ENCODE measurements at places on chromosomes 16 and 17.

GRCh38 chr16:85810742-85811115 is 11.2 kb downstream of the COX4I1 start:
- no peak for DNase-seq

DNA sequence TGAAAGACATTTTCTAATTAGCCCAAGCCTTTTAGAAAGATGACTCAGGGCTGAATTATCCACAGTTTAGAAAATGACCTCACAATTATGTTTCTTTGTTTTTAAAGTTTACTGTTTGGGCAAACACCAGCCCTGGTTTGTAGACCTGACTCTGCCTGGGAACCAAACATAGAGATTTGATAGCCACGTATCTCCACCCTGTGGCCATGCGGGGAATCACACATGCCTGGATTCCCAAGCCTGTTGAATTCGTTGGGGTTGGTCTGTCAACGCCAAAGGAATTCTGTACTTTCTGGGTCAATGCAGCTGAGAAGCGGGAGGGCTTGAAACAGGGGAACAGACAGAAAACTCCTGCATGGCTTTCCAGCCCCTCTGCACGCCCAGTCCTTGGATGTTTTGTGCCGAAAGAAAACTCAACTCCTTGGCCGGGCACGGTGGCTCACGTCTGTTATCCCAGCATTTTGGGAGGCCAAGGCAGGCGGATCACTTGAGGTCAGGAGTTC is 26.9 kb downstream of the CD300A start:
- peak; percentile 10 for DNase-seq

DNA sequence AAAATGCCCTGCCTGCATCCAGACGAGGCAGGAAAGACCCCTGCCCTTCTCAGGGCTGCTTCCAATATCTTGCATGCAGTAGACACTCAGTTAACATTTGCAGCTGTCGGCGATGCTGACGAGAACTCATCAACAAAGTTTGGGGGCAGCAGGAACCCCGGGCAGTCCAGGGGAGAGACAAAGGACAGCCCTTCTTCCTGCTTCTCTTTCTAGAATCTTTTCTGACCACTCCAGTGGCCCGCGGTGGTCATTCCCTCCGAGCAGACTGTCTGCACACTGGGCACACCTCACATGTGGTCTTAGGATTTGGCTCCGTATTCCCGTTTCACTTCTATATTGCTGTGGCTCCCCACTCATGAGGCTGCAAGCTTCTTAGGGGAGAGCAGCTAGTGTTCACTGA is 31.0 kb upstream of the MFSD6L start:
- no peak for DNase-seq

- DNase-seq: no peak
Measured at GRCh38 chr17:14762736-14763479, 462.0 kb downstream of the HS3ST3B1 start.

- no peak for DNase-seq
Measured at GRCh38 chr17:8140065-8141029, 11.9 kb downstream of the PER1 start.

GRCh38 chr17:74199306-74200092 is 4.0 kb upstream of the RPL38 start:
- peak; percentile 50 for DNase-seq

DNA sequence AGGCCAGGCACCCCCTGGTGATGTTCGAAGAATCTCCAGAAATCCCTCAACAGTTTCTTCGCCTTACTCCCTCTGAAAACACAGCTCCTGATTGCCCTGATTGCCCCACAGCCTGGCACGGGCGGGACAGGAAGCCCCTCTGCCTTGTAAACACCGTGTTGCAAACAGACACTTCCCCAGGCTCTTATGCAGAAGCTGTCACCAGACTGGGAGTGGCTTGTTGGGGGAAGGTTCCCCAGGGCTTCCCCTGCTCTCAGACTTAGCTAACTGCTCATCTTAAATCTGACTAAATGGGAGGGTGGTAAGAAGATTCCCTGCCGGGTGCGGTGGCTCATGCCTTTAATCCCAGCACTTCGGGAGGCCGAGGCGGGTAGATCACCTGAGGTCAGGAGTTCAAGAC is 11.2 kb downstream of the PIK3R5 start:
- no peak for DNase-seq

- no peak for DNase-seq
Measured at GRCh38 chr17:41024697-41025096, 2.3 kb downstream of the KRTAP1-5 start.
